ENCODE measurements at places on chromosomes 2 and 18. TPM values are rescaled to one million over a fixed set of nuclear protein-coding genes. Genes with fewer than 3 reads are reported as not detected.

GRCh38 chr18:33210575-33211189 is 229.8 kb downstream of the CCDC178 start:
- no peak for DNase-seq

DNA sequence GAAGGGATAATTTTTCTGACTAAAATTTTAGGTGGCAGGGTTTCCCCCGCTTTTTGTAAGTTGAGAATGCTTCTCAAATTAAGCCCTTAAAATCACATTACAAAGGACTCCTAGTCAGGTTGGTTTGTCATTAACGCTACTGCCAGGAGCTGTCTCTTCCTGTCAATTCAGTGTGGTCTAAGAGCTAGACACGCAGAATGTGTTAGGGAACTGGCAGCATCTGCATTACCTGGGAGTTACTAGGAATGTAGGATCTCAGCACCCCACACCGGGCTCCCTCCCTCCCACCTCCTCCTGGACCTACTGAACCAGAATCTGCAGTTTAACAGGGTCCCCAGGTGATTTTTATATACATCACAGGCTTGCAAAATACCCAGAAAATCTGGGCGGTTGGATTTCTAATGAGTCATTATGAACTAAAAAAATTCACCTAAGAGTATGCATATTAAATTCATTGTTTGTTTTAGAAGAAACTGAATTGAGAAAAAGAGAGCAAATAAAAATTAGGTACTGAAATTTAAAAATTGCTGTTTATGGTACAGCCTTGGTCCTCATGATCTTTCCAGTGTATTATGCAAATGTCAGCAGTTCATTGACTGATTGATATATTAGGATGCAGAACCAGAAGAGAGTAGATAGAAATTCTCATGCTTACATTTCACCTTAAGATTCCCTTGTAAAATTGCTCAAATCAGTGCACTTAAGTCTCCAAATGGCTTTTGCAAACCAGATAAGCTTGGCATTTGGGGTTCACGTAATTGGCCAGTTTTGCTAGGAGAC is 130.9 kb upstream of the ITGA6 start:
- DNase-seq: no peak

Gene CLEC4F
- not detected for polyA plus RNA-seq

Gene MLPH
- 16.1 TPM for polyA plus RNA-seq

Gene CXCR1
- polyA plus RNA-seq: not detected

DNA sequence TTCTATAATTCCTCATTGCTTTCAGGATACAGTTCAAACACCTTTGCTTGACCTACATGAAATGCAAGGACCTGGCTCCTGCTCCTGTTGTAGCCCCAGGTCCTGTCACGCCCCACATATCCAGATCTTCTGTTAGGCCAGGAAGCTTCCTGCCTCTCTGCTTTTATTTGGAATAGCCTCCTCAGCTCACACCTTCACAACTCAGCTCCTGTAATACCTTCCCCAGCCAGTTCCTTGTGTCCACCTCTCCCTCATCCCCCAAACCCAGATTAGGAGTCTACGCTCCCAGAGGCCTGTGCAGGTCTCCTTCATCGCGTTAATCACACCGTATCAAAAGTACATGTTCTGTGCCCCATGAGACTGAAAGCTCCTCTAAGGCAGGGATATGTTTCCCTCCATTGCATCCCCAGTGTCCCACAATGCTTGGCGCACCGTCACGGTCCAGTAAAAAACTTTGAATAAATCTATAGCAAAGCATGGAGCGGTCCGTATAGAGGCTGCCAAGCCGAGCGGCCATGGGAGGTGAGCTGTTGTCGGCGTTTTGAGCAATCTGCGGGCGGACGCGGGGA is 371 bp downstream of the MDH1B start:
- DNase-seq: no peak

GRCh38 chr2:69212238-69213028 is 174.6 kb downstream of the GFPT1 start:
- DNase-seq: no peak

DNA sequence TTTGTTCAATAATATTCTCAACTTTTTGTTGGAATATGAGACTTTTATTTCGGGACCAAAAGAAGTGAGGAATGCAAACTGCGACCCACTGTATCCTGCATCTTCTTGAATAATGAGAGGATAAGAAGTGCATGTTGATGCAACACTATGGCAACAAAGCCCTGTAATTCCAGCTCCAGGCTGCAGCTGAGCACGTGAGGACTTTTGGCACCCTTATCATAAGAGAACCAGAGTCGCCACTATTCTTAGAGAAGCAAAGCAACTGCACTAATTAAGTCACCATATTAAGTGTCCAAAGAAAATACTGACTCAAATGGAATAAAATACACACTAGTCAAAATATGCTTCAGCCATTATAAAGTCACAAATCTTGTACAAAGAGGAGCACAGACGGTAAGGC is 65.8 kb downstream of the FAM210A start:
- no peak for DNase-seq

- DNase-seq: no peak
These were observed 36.0 kb upstream of the FAHD2A start for GRCh38 chr2:95366514-95366913.

GRCh38 chr2:42249887-42250286 is 80.7 kb downstream of the EML4 start:
- no peak for DNase-seq

Gene RNF103
- 18.3 TPM for polyA plus RNA-seq

Gene REG3A
- polyA plus RNA-seq: not detected

- DNase-seq: no peak
These were observed 108.4 kb upstream of the LDAH start for GRCh38 chr2:20931346-20931745.

Gene TIMM21
- polyA plus RNA-seq: 49.4 TPM

GRCh38 chr2:85578243-85579180 is 1.1 kb downstream of the VAMP8 start:
- no peak for DNase-seq

DNA sequence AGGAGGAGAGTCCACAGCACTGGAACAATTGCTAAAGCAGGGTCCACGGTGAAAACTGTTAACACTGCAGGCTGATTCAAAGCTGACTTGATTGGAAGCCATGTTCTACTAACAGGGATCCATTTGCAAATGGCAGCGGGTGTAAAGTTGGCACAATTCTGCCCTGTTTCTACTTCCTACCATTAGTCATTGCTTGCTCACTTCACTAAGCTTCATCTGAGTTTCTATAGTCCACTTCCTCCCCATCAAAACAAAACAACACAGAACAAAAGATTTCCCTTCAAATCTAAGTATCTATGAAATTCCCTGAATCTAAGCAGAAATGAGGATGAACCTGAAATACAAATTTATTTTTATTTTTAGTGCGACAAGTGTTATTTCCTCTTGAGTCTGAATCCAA is 187.4 kb upstream of the SOX11 start:
- no peak for DNase-seq

Gene CFC1
- polyA plus RNA-seq: not detected

DNA sequence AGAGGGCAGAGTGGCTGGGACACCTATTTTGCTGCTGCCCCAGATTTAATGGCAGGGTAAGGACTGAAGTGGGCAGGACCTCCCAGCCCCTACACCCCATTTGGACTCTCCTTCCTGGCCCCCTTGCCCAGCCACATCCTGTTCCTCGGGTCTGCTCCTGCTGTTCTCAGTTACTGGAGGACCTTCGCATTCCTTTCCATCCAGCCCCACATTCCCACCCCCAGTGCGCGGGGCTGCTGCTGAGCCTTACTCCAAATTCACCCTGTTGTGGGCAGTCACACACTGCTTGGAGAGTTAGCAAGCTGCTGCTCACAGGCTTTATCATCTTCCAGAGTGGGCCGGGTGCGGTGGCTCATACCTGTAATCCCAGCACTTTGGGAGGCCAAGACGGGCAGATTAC is 75.2 kb upstream of the SLC14A2 start:
- no peak for DNase-seq

Gene PTMA
- polyA plus RNA-seq: 363 TPM

- no peak for DNase-seq
These were observed 182.2 kb downstream of the TMEM247 start for GRCh38 chr2:46661526-46661925.

GRCh38 chr18:76437011-76437410 is 58.0 kb downstream of the ZNF516 start:
- DNase-seq: no peak
